ENCODE measurements at places on chromosomes 6 and 20.

DNA sequence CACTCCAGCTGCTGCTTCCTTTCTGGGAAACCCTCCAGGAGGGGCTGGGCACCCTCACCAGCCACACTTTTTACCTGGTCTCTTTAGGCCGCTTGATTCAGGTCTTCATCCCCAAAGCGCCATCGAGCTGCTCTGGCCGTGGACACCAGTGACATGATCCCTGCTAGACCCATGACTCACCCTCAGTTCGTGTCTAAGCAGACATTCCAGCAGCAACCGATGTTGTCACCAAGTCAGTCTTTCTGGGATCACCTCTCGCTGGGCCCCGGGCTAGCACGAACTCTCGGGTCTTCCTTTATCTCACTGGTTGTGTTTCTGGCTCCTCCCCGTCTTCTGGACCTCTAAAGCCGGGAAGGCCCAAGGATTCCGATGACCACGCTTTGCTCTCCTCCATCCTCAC is 43.0 kb upstream of the GPR31 start:
- DNase-seq = no peak

- DNase-seq = no peak
These were observed 124.5 kb upstream of the SAMD5 start for GRCh38 chr6:147384029-147384428.

DNA sequence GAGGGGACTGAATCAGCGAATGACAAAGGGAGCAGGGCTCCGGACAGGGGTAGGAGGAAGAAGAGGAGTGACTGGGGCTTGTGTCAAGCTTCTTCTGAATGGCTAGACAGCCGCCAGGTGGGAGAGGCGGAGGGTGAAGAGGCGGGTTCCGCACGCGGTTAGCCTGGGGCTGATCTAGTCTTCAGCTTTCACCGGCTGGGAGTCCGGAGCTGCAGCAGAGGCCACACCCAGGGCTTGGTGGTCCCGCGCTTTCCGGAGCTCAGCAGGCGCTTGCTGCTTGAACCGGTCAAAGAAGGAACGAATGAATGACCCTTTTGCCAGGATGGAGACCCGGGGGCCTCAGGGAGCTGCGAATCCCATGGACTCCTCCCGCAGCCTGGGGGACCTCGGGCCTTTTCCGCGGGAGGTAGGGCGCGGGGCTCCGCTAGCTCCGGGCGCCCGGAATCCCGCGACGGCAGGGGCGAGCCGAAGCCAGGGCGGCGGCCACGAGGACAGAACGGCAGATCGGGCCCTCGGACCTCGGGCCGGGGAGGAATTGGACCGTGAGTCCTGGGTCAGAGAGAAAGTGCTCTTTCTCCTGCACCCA is at the start of gene C6orf141:
Gene C6orf141, plus strand, starts transcription at position 177 of the 586 bp plus-strand sequence. Its CDS starts 125 bp downstream, at position 302.
- no peak for DNase-seq

DNA sequence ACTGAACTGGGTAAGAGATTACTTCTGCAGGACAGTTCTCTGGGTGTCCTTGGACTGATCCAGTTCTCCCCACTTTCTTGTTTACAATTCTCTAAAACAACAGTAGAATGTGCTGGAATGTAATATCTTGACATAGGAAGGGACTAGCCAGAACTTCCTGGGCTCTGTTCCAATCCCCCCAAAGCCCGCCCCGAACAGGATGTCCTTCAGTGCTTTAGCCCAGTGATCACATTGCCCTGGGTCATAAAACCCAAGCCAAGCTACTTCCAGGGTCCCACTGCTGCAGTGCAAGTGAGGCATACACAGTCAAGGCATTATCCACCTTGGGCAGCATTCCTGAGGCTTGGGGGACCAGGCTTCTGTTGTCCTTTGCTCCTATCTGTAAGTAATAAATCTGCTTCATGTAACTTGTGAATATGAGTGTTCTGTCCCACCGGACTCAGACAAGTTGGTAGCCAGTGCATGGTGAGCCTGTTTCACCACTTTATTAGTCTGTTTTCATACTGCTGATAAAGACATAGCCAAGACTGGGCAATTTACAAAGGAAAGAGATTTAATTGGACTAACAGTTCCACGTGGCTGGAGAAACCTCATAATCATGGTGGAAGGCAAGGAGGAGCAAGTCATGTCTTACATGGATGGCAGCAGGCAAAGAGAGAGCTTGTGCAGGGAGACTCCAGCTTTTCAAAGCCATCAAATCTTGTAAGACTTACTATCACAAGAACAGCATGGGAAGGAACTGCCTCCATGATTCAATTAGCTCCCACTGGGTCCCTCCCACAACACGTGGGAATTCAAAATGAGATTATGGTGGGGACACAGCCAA is 23.5 kb downstream of the FITM2 start:
- DNase-seq = no peak

GRCh38 chr6:42710316-42710715 is 12.1 kb downstream of the PRPH2 start:
- no peak for DNase-seq

- no peak for DNase-seq
These were observed 3.4 kb downstream of the MYT1 start for GRCh38 chr20:64167676-64168075.

- DNase-seq = no peak
These were observed 296.7 kb downstream of the CDH26 start for GRCh38 chr20:60254901-60255411.

DNA sequence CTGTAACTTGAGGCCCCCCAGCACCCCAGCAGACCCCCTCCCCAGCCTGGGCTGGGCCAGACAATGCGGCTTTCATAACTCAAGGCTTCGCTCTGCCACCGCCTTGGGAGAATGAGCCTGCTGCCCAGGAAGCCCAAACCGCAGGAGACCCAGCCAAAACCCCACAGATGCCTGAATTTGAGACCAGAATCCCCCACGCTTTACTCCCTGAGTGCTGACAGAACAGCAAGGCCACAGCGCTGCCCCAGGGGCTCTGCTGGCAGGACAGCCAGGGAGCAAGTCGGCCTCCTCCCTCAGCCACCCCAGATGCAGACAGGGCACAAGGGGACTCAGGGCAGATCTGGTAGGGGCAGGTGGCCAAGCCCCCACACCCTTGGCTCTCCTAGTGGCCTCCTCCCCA is 2.2 kb downstream of the MDFI start:
- DNase-seq = no peak

- no peak for DNase-seq
These were observed 1.9 kb upstream of the TPD52L2 start for GRCh38 chr20:63863021-63863797.

- DNase-seq = peak; percentile 31
These were observed at the start of gene SLC4A11 for GRCh38 chr20:3239026-3239866. Gene SLC4A11, minus strand, starts transcription at chr20:3239190. Its CDS starts 53 bp downstream, at chr20:3239137.

GRCh38 chr6:133916650-133917151 is 27.8 kb downstream of the TCF21 start:
- DNase-seq = peak; percentile 65

DNA sequence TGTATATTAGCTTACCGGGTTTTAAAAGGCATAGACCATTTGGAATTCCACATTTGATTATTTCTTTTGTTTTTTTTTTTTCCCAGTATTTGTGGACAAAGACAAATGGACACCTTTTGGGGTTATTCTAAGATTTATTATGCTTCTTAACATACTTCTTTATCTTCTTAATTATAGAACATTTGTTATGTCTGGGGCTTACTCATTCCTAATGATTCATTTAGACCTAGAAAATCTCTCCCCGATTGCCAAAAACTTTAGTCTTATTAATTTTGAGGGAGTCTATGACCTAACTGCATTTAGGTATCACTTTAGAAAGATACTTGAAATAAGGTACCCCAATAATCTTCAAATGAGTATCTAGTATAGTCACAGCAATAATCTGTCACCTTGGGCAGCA is 170.7 kb upstream of the PREP start:
- DNase-seq = no peak

- no peak for DNase-seq
These were observed 1127.0 kb upstream of the MAP3K7 start for GRCh38 chr6:91713911-91714310.

DNA sequence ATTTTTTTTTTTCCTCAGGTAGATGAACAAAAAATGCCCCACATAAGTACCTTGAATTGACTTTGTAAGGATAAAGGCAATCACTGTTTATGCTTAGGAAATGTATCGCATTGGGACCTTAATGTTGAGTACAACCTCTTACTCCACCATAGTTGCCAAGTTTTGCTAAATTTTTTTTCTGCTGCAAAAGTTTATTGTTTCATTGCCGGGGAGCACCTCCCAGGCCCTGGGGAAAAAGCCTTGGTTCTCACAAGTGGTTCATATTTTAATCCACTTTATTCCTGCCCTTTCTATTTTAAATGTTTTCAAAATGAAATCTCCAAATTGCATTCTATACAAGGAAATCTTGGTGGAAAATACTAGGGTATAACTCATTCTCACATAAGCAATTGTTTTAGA is 52.3 kb upstream of the UTRN start:
- DNase-seq = no peak

GRCh38 chr20:13857304-13857703 is 72.5 kb downstream of the NDUFAF5 start:
- DNase-seq = no peak

DNA sequence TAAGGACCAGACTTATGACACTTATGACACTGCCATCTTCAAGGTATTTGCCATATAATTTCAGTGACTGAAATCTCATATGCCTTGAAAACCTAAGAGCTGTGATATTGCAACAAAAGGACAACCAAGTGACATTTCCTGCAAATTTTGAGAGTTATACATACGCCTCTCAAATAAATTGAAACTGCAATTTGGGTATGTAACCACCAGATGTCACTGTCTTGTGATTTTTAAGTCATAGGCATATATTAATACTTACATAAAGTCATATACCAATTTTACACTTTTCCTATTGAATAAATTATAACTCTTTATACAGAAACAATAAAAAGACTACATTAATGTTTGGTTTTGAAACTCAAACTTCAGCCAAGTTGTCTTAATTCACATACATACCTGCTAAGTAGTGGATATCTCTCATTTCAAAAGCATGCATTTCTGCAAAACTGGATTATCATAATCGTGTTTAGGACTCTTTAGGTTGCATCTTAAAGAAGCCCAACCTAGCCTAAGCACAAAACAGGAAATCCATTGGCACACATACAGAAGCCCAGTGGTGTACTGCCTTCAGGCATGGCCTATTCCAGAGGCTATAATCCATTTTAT is 180.2 kb downstream of the PACRG start:
- DNase-seq = peak; percentile 6

- DNase-seq = no peak
These were observed 365.8 kb downstream of the SAMD5 start for GRCh38 chr6:147874322-147874721.

- no peak for DNase-seq
These were observed 455.7 kb downstream of the PLCB1 start for GRCh38 chr20:8587810-8588209.

- DNase-seq = peak; percentile 34
These were observed 56.0 kb downstream of the OTOR start for GRCh38 chr20:16803965-16804792.

- DNase-seq = no peak
These were observed 26.3 kb upstream of the ZFP64 start for GRCh38 chr20:52217689-52218395.

DNA sequence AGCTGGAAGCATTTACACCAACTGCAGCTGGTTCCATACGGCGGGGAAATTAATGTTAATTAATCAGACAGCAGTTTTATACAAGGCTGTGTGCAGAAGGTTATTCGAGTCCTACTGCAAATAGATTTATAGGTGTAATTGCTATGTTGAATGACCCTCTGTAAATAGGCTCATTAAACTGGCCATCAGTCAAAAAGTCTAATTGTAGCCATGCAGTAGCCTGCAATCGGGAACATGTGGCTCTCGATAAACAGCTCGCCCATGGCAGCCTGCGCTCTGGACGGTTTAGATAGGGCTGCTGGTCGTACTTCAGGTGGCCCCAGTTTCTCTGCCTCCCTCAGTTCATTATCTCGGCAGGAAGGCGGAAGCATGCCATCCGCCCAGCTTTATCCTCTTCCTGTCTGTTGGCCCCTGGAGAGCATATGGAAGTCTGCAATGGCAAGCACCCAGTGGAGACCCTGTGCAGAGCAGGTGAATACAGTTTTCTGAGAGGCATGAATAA is 143.2 kb downstream of the MBOAT1 start:
- no peak for DNase-seq

DNA sequence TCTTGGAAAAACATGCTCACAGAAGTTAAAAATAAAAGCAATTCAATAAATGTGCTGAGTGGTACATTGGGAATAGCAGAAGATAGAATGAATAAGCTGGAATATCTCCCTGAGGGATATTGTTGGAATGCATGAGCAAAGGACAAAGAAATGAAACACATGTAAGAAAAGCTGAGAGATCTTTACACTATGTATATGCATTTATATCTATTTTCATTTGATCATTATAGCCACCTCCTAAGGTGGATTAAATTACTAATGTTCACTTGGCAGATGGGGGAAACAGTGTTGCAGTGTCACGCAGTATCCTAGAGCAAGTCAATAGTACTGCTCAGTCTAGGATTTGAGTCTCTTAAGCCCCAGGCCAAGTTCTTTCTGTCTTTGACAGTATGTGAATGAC is 542.0 kb upstream of the MARCKS start:
- no peak for DNase-seq

GRCh38 chr20:45853484-45853883 is 3.7 kb downstream of the ACOT8 start:
- no peak for DNase-seq

DNA sequence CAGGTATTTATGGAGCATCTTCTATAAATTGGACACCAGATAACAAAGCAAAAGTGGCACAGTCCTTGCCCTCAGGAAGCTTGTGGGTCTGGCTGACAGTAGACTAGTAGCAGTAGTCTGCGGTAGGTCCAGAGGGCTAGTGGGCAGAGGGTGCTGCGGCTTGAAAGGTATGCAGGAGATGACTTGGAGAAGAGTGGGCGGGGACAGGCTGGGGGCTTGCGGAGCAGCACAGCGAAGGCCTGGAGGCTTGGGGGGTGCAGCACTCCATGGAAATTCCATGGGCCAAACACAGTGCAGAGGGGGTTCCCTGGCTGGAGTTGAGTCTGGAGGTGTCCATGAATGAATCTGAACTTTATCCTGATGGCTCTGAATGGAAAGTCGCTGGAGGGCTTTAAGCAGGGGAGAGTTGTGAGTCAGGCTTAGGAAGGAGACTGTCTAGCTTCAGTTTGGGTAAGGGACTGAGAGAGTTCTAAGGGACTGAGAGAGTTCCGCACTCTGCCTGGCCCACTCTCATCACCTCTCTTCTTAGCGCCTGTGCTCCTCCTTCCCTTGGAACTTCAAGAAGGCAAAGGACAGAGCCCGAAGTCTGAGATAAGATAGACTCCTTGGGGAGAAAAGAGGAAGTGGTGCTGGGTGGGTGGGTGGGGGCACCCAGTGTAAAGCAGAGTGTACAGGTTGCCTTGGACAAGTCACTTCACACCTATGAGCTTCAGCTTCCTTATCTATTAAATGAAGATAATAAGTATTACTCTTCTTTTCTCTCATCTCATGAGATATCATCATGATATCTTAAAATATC is 8.8 kb downstream of the PKIG start:
- no peak for DNase-seq

Data from CD4-positive, alpha-beta T cell treated with Interleukin-10 for 1 hour (primary cell).